Activated naive CD8-positive, alpha-beta T cell treated with anti-CD3 and anti-CD28 coated beads for 36 hours (primary cell): ENCODE measurements at places on chromosomes 16 and 17. TPM values are rescaled to one million over a fixed set of nuclear protein-coding genes. Genes with fewer than 3 reads are reported as not detected.

GRCh38 chr17:56675876-56676660 lies 82.6 kb downstream of the NOG start:
- no peak overlapping the region for H3K27ac ChIP-seq
- H3K4me3 ChIP-seq = no peak overlapping the region
- DNase-seq = no peak
- H3K4me1 ChIP-seq = peaks cover 27% of the 10 kb centered on the region
- no peaks in the 10 kb centered on the region for H3K36me3 ChIP-seq

RAMP2 gene
- not detected for total RNA-seq

DNA sequence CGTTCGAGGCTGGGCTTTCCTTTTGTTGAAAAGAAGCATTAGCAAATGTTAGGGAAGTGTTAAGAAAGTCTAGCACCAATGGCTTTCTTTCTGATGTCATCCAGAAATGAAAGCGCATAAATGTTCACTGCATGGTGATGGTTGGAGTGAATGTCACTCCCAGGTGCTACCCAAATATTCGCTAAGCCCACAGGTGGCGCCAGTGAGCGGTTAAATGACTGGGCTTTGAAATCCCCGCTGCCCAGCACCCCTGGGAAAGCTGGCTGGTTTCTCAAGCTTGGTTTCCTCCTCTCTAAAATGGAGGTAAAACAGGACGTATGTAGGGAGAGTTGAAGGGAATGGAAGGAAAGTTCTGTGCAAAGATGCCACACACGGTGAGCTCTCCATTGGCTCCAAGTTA lies 104.4 kb downstream of the IRX5 start:
- no peaks in the 10 kb centered on the region for H3K4me1 ChIP-seq
- no peaks in the 10 kb centered on the region for H3K36me3 ChIP-seq
- no peak overlapping the region for H3K4me3 ChIP-seq
- no peak overlapping the region for H3K27ac ChIP-seq
- peaks cover 9% of the 10 kb centered on the region for H3K27me3 ChIP-seq

- H3K27me3 ChIP-seq = peaks cover 13% of the 10 kb centered on the region
- H3K36me3 ChIP-seq = no peaks in the 10 kb centered on the region
- no peak for DNase-seq
- no peaks in the 10 kb centered on the region for H3K4me1 ChIP-seq
These were observed 2.6 kb downstream of the HSD17B2 start for GRCh38 chr16:82037666-82038065.
